Small intestine (tissue), 16 donors: ENCODE measurements at places on chromosomes 2 and 18. TPM values are rescaled to one million over a fixed set of nuclear protein-coding genes. Genes with fewer than 3 reads are reported as not detected.

DNA sequence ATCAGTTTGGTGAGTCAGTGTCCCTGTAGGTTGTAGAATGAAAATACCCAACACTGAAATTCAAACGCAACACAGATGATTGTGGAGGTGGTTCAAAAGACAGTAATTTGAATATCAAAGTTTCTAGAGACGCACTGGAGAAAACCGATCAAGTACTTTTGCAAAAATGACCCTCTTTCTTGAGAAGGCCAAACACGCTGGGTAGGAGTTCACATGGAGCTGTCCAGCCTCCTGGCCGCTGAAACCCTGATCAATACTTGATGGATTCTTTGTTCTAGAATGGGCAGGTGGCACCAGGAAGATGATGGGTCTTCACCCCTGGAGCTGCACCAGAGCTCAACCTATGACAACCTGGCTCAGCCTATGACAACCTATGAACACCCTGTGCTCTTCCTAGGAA, 39.7 kb upstream of the UBE2F start:
- DNase-seq, result no peak

- no peak for DNase-seq
Measured at GRCh38 chr2:33457556-33458247, 18.7 kb upstream of the RASGRP3 start.

DNA sequence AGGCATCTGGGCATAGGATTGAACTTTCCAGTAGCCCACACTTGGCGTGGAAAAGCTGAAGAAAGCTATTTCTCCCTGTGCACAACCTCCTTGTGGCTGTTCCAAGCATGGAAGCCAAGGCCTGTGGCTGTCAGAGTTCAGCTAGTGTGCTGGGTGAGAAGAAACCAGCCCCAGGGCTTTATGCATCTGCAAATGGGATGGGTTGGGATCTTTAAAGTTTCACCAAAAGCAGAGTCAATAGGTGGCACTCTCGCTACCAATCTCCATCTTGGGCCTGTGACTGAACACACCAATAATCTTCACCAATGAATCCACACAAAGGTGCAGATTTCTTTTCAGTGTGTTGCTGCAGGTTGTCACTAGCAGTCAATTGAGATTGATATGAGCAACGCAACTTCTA, 542.8 kb downstream of the NRXN1 start:
- no peak for DNase-seq

- no peak for DNase-seq
Measured at GRCh38 chr2:69545477-69545932, 98.0 kb downstream of the AAK1 start.

GRCh38 chr2:181904022-181904632, 12.6 kb downstream of the ITPRID2 start:
- DNase-seq, result peak; percentile 37

DNA sequence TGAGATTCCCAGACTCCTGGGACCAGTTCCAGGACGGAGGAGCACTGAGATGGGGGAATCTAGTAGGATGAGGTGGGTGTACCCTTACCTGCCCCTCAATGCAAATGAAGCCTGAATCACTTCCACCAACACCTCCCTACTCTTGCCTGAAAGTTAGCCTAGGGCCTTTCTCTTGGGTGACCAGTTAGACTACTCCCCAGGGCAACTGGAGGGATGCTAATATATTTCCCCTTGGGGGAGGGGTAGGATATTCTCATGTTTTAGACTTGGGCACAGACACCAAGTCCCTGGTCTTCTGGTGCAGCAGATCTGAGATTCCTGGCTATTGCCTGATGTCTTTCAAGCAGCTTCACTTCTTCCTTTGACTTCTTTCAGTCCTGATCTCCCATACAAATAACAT, 334.5 kb downstream of the ALK start:
- DNase-seq, result no peak

DNA sequence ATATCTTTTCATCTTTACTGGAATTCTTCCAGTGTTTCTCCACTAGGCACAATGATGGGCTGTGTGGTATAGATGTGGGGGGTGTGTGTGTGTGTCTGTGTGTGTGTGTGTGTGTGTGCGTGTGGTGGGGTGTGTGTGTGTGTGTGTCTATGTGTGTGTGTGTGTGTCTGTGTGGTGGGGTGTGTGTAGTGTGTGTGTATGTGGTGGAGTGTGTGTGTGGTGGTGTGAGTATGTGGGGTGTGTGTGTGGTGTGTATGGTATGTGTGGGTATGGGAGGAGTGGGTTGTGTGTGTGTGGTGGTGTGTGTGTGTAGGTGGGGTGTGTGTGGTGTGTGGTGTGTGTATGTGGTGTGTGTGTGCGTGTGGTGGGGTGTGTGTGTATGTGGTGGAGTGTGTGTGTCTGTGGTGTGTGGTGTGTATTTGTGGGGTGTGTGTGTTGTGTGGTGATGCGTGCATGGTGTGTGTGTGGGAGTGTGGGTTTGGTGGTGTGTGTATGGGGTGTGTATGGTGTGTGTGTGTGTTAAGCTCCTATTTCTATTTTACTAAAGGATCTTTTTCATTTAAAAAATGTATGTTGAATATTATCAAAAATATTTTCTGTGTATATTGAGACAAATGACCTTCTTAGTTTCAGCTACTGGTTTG, 84.2 kb downstream of the IRS1 start:
- no peak for DNase-seq

GRCh38 chr18:72086421-72086820, 457.7 kb downstream of the CBLN2 start:
- peak; percentile 3 for DNase-seq

DNA sequence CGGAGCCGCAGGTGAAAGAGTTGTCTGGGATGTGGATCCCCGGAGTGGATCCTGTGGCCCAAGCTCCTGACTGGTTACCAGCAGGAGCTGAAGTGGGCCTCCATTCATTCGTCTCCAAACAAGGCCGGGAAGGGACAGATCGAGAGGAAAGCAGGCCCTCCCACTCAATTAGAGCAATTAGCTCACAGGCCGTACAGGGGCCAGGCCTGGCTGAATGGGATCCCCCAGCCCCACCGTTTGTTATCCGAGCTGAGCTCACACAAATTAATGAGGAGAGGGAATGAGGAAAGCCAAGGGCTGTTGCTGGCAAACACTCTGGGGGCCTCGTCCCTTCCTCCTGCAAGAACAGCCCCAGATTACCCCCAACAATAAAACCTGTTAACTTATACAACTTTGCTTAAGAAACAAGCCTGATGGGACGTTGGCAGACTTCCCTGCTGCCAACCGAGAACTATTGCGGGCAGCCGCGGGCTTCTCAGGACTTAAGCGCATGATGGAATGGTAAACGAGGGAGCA, 338.0 kb downstream of the BCL11A start:
- peak; percentile 15 for DNase-seq

GRCh38 chr2:66576311-66576560, 141.3 kb downstream of the MEIS1 start:
- DNase-seq, result no peak

GRCh38 chr2:191376981-191377629, 131.9 kb downstream of the MYO1B start:
- peak; percentile 94 for DNase-seq

DNA sequence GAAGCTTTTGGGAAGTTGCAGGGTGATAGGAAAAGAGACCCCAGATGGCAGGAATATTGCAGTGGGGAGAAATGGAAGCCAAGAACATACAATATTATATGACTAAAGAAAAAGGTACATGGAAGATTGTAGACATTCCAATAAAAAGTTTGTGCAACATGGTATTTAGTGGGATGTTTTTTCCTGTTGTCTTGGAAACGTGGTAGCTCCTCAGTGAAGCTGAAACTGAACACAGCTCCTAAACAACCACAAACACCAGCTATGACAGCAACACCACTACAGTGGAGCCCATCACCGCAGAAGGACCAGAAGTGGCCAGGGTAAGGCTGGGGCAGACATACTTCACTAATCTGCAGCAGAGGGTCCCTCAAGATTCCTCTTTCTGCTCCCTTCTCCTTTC, 246.8 kb downstream of the CDH20 start:
- no peak for DNase-seq

- DNase-seq, result no peak
Measured at GRCh38 chr2:135694711-135695110, 46.9 kb upstream of the UBXN4 start.

- DNase-seq, result no peak
Measured at GRCh38 chr18:33612632-33613031, 34.6 kb downstream of the ASXL3 start.

HRH4 gene
- not detected for polyA plus RNA-seq

SIGLEC15 gene
- polyA plus RNA-seq, result 0.90 TPM

RAX gene
- 0.01 TPM for polyA plus RNA-seq

NAT8 gene
- polyA plus RNA-seq, result not detected

CDKL4 gene
- polyA plus RNA-seq, result not detected

DPP10 gene
- polyA plus RNA-seq, result 23.8 TPM

USP37 gene
- 2.5 TPM for polyA plus RNA-seq

TMEM178A gene
- 0.61 TPM for polyA plus RNA-seq
